NCI-H187 (cell line): ENCODE measurements at places on chromosomes 2 and 18.

DNA sequence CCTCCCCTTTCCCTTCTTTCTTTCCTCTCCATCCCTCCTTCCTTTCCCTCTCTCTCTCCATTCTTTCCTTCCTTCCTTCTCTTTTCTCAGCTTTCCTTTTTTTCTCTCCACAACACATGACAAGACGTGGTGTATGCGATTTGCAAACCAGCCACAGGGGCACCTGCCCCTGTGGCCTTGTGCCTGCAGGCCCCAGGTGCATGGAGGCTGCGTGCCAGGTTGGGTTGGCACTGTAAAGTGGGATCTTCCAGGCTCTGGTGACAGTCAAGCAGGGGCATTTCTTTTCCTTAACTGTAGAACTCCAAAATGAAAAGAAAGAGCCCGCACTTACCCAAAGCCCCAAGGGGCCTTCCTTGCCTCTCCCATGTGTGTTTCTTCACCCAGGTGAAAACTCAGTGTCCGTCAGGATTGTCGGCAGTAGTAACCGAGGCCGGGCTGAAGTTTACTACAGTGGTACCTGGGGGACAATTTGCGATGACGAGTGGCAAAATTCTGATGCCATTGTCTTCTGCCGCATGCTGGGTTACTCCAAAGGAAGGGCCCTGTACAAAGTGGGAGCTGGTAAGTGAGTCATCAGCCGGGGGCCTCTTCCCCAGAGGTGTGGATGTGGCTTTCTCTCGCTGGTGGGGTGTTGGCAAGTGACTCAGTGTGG, 50.9 kb downstream of the MARCO start:
- DNase-seq: no peak

DNA sequence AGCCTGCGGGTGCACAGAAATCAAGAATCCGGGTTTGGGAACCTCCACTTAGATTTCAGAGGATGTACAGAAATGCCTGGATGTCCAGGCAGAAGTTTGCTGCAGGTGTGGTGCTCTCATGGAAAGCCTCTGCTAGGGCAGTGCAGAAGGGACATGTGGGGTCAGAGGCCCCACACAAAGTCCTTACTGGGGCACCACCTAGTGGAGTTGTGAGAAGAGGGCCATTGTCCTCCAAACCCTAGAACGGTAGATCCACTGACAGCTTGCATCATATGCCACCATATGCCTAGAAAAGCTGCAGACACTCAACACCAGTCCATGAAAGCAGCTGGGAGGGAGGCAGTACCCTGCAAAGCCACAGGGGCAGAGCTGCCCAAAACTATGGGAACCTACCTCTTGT, 833.0 kb downstream of the TMEM182 start:
- DNase-seq: no peak

DNA sequence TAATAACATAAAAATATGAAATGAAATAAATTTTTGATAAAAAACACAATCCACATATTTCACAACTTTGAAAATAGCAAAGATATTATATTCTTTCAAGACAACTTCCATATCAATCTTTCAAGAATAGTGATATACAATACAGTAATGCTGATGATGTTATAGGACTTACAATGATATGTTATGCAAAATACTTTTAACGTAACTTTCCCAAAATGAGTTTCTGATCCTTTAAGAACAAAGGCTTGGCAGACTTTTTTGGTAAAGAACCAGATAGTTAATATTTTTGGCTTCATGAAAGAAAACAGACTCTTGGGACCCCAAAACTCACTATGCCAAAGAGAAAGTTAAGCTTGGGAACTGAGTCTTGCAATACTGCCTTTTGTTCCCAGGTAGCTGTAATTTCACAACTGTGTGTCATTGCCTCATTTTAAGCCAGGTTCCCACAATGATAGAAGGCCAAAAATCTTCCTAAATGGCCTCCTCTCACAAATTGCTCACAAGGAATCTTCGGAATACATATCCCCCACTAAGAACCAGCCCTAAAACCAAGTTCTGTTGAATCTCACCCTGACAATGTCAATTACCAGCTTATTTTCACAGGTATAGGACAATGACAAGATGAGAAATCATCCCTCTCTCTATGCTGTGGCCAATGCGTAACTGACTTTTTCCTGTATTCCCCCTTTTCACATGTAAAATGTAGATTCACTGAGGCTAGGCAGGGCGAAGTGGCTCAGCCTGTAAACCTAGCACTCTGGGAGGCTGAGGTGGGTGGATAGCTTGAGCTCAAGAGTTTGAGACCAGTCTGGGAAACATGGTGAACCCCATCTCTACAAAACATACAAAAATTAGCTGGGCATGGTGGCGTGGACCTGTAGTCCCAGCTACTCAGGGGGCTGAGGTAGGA, 54.8 kb upstream of the STRN start:
- no peak for DNase-seq

GRCh38 chr2:139438478-139438877, 658.3 kb upstream of the NXPH2 start:
- DNase-seq: no peak

DNA sequence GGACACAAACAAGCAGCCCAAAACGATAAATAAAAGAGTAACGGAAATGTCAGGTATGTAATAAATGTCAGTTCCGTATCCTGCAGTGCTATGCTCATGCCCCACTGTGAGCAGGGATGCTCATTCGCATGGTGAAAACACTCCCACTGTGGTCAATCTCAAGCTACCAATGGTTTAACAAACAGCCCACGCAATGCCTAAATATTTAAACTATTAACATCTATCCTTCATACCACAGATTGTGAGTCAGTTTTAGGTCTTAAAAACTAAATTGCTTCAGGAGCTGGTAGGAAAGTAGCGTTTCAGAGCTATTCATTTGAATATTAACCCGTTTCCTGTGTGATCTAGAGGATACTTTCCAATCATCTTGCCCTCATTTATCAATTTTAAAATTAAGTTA, 207.4 kb downstream of the TCF4 start:
- DNase-seq: no peak
